ENCODE measurements at places on chromosomes 1 and 21.

DNA sequence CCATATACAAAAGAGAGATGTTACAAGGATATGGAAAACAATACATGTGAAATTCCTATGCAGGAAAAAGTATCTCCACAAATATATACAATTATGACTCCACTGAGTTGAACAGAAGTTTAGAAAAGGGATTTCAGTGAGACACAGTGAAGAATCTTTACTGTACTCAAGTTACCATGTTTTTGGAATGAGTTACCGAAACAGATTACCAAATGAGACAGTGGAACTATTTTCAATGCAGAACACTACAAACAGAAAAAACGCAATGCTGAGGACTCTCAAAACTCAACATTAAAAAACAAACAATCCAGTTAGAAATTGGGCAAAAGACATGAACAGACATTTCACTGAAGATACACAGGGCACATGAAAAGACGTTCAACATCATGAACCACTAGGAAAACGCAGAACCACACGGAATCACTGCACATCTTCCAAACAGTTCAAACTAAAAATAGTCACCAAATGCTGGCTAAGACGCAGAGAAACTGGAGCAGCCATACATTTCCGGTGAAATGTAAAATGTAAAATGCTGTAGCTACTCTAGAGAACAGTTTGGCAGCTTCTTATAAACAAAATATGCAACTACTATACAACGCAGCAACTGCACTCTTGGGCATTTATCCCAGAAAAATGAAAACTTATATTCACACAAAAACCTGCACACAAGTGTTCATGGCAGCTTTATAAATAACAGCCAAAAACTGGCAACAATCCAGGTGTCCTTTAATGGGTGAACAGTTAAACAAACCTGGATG lies 118.7 kb downstream of the UBR4 start:
- DNase-seq, result no peak

DNA sequence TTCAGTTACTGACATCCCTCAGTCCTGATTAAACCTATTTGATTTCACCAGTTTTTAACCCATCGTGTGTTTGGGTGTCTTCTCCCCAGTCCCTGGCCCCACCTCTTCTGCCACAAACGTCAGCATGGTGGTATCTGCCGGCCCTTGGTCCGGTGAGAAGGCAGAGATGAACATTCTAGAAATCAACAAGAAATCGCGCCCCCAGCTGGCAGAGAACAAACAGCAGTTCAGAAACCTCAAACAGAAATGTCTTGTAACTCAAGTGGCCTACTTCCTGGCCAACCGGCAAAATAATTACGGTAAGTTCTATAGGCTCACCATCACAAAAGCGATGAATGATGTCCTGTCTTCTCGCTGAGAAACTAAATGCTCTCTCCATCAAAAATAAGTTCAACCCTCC lies 28.7 kb downstream of the NBPF3 start:
- peak; percentile 46 for DNase-seq

- DNase-seq, result no peak
These were observed 75.0 kb downstream of the OSBPL9 start for GRCh38 chr1:51691920-51692319.

DNA sequence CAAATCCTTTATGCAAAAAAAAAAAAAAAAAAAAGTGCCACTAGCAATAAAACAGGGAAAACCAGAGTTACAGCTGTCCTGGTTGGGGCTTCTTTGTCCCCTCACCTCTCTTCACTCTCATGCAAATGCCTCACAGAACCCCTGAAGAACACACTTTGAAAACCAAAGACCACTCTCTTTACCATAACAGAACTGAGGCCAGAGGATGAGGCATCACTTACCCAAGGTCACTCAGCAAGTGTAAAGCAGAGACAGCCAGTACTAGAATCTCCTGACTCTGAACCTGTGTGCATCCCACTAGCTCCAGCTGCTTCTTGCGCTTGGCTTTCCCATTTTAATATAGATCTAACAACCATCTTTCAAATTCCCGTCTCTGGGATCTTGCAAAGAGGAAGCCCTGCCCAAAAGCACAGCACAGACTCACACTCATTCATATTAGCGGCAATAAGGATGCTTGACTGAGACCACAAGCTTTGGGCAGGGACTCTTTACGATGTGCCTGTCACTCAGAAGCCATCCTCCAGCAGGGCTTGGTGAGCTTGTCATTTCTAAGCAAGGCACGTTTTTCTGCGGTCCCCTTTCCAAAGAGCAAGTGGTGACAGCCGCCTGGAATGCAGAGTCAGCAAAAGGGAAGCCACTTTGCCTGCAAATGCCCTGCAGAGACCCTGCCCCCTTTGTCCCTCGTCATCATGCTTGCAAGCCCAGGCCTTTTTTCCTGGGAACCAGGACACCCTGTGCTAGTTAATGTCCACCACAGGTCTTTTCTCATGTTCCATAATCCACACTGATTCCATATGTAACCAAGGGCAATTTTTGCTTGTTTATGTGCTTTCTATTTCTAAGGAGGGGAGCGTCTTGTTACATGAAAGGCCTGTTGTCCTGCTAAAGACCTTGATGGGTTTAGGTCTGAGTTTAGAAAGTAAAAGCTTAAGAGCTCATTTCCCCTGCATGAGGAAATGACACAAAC lies 76.5 kb upstream of the NFIA start:
- no peak for DNase-seq

- no peak for DNase-seq
These were observed 69.8 kb upstream of the RUNX3 start for GRCh38 chr1:24999906-25000305.

DNA sequence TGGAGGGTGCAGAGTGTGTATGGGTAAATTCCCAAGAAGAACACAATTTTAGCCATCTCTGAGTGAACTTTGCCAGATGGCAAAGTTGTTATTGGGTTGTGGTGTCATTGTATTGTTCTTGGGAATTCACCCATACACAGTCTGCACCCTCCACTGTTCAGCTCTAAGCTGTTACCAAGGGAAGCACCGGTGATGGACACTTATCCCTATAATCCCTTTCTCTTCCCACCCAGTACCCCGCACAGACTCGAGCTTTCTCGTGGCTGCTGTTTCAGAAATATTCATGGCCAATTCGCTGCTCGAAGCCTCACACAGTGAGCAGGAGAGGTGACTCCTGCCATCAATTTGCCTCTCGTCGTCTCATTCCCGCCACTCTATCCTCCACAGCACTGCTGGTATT lies 95.7 kb upstream of the PALMD start:
- DNase-seq, result no peak

GRCh38 chr1:90989990-90990389 lies 31.8 kb downstream of the ZNF644 start:
- DNase-seq, result no peak

DNA sequence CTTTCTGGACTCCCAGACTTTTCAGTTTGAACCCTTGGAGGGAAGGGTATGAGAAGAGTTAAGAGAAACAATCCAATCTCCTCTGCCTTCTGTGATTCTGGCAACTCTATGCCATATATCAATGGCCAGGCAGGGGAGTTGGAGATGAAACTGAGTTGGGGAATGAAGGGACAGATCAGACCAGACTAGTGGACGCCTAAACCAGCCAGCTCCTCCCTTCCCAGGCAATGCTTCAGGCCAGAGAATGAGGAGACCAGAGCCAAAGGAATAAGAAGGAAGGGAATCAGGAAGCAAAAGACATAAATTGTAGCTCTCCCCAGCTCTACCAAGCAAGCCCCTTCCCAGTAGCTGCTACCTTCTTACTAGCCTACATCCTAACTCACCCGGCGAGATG lies 22.7 kb downstream of the PLEKHA6 start:
- no peak for DNase-seq

DNA sequence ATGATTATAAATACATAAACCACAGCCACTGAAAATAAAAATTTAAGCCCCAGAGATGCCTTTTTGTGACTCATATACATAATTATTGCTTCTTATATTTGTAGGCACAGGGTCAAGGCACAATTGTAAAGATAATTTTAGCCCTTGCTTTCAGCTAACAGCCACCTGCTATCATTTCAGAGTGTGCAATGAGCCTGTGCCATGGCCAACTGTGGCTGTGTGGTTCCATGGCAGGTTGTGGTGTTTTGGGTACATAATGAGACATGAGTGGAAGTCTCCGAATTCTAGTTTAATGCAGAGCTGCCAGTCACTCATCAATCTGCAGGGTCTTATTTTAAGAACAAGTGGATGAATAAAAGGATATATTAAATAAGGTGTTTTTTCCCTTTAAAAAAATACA lies 346.9 kb upstream of the SNX7 start:
- DNase-seq, result no peak

DNA sequence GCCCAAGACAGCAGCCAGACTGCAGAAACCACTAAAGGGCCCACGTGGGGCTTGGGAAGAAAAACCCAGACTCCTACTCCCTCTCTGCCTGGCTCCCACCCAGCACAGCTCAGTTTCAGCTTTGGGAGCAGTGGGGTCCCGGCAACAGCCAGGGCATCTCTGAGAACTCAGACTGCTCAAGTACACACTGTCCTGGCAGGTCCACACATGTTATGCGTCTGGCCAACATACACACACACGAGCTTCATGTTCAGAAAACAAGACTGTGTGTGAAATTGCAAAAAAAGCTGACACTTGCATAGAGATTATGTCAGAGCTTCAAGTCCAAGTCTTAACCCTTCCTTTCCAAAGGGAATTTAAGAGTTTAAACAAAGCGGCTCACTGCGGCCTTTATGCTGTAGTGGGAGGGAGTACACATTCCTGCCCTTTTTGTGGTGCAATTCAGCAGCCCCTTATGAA lies 136.6 kb upstream of the CD34 start:
- DNase-seq, result no peak

- DNase-seq, result no peak
These were observed 7.6 kb downstream of the SIPA1L2 start for GRCh38 chr1:232622378-232622777.

- no peak for DNase-seq
These were observed 82.4 kb upstream of the POU3F1 start for GRCh38 chr1:38128926-38129453.

- DNase-seq, result peak; percentile 7
These were observed 16.5 kb upstream of the LCE2D start for GRCh38 chr1:152646656-152647055.

DNA sequence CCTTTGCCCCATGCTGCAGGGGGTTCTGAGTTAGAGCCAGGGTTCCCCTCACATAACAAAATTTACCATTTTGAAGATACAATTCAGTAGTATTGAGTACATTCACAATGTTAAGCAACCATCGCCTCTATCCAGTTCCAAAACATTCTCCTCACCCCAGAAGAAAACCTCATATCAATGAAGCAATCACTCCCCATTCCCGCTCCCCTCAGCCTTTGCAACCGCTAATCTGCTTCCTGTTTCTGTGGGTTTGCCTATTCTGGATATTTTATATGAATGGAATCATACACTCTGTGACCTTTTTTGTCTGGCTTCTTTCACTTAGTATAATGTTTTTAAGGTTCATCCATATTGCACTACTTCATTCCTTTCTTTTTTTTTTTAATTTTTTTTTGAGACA lies 32.9 kb downstream of the SERINC2 start:
- DNase-seq, result no peak

DNA sequence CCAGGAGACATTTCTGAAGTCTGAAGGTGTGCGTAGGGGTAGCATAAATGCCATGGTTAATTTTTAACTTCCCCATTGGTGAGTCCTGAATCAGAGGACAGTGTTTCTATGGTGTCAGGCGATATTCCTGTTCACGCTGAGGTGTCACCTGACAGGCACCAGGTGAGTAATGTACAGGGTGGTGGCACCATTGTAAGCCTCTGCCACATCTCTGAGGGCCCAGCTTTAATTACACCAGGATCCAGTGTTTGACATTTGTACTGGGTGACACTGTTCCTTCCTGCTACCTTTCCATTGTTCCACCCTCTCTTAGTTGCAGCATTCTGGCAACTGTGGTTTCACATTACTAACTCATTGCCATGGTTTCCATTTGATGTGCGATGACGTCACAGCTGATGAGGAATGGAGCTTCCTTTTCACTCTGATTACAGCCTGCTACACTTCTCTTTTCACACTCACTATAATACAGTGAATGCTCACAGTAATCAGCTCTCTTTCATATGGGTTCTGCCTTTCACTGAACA lies 40.6 kb upstream of the MARK1 start:
- peak; percentile 39 for DNase-seq

GRCh38 chr1:191260056-191260455 lies 782.4 kb upstream of the BRINP3 start:
- DNase-seq, result no peak

GRCh38 chr21:28240586-28240985 lies 752.1 kb downstream of the LTN1 start:
- peak; percentile 46 for DNase-seq

GRCh38 chr1:38791892-38792291 lies 67.7 kb downstream of the RRAGC start:
- no peak for DNase-seq

DNA sequence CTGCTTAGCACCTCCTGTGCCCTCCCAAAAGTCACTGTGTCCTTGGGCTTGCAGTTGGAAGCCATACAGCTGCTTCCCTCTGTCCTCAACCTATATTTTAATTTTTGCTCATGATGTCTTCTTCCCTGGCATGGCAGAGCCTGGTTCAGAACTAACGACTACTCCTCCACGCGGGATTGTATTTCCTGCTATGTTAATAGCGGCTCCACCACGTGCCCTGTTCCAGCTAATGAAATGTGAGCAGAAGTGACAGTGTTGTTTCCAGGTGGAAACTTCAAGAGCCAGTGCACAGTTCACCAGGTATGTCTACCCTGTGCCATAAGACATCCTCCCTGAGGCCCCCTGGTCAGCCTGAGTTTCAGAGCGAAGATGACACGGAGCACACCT lies 52.1 kb downstream of the DHRS3 start:
- DNase-seq, result no peak

- peak; percentile 26 for DNase-seq
These were observed 227.7 kb upstream of the SAMSN1 start for GRCh38 chr21:14773777-14774345.

DNA sequence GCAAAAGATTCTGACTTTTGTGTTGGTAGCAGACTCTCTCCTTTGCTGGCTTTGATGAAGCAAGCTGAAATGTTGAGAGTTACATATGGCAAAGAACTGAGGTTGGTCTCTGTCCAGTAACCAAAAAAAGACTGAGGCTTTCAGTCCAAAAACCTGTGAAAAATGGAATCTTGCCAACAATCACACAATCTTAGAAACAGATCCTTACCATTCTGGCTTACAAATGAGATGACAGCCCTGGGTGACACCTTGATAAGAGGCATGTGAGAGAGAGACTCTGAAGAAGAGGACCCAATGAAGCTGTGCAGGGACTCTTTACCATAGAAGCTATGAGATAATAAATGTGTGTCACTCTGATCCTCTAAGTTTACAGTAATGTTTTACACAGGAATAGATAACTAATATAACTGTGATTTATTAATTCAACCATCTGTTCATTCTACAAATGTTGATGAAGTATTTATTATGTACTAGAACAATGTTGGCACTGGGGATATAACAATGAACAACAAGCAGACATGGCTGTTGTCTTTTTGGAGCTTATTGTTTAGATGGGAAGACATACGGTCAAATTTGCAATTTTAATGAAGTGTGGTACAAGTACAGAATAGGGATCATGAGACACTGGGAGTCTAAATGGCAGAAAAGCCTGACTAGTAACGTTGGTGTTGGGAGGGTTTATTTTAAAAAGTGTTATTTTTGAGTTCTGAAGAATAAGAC lies 251.0 kb downstream of the OLFM3 start:
- DNase-seq, result no peak
